ENCODE measurements at places on chromosomes 16 and 17.

GRCh38 chr17:80720610-80721577, 176.3 kb downstream of the RPTOR start:
- no peak for DNase-seq

DNA sequence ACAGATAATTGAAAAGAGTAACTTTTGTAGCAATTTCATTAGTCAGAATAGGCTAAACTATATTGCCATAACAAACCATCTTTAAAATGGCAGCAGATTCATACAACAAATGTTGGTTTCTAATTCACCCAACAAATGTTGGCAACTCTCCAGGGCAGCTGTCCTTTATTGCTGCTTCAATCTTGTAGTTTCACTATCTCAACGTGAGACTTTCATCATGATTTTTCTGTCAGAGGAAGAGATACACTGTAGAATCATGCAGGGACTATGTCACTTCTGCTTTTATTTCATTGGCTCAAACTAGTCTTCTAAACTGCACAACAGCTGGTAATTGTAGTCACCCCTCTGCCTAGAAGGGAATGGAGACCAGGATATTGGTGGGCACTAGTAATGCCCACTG, 174.2 kb downstream of the TANC2 start:
- no peak for DNase-seq

DNA sequence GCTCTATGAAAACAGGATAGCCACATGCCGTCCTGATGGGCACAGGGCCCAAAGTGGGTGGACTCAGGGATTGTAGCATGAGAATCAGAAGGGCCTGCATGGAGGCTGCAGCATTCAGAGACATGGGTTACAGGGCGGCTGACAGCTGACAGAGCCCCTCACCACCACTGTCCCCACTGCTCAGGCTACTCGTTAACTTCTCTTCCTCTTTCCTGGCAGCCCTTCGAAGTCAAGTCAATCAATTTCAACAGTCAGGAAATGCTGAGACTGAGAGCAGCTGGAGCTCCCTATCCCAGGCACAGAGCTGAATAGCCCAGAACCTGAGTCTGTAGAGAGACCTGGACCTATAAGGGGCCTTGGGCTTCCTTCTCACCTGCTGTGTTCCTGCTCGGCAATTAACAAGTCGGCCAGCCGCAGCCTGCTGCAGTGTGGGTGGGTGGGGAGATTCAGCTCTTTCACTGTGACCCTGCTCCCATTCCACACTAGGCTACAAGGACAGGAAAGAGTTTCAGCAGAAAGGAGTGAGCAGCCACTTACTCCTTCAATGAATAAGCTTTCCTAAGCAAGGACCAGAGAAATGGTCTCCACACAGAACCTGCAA, 76.9 kb downstream of the TEX14 start:
- DNase-seq, result no peak

DNA sequence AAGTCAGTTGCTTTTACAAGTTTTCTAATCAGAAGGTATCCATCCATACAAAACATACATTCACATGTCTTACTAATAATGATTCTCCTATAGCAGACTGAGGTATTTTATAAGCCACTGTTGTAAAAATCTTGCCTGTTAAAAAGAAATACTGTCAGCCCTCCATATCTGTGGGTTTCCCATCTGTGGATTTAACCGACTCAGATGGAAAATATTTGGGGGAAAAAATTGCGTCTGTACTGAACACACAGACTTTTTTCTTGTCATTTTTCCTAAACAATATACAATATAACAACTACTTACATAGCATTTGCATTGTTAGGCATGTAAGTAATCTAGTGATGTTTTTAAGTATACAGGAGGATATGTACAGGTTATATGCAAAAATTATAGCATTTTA, 90.4 kb downstream of the PARN start:
- DNase-seq, result no peak

DNA sequence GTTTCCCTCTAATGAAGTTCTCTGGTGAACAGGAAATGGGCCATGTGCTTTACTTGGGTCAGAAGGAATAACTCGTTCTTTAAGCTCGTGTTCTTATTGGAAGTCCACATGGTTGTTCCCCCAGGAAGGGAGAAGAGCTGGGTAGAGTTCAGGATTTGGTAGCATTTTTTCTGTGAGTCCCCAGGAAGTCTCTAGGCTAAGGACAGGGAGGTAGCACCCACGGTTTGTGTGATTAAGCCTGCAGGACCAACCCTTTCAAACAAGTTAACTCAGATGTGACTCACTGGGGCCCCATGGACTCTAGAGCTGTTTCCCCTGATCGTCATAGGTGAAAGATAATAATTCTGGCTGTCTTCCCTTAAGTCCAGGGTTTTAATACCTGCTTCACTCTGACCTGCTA, 16.4 kb downstream of the SAP30BP start:
- no peak for DNase-seq
